Kasumi-1 (cell line): ENCODE measurements at places on chromosomes 11 and 22.

DNA sequence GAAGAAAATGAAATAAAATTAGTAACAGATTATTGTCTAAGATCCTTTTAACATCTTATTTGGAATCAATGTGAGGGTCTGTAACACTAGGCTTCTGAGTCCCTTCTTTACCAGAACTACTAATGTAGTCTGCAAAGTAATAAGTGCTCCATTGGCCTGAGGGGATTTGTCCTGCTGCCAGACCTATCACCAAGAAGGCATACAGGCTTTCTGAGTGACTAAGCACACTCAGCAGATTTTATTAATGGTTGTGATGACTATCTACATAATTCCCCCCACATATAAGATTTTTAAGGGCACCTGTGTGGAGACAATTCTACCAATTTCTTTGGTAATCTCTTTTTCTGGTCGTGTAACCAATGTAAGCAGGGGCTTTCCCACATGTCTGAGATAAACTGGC lies 365.0 kb upstream of the FAT3 start:
- DNase-seq: no peak

DNA sequence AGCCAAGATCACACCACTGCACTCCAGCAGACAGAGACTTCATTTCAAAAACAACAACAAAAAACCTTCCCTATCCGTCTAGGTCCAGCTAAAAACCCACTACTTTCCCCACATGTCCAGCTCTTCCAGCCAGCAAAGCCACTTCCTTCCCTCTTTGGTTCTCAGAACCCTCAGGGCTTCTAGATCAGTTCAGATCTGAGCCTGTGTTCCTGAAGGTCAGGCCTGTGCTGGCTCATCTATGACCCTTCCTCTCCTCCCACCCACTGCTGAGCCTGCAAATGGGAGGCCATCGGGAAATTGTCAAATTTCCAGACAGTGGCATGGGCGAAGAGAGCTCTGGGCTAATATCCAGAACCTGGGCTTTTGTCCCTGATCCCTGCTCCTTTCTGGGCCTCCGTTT lies 37.8 kb downstream of the SLCO2B1 start:
- DNase-seq: no peak

DNA sequence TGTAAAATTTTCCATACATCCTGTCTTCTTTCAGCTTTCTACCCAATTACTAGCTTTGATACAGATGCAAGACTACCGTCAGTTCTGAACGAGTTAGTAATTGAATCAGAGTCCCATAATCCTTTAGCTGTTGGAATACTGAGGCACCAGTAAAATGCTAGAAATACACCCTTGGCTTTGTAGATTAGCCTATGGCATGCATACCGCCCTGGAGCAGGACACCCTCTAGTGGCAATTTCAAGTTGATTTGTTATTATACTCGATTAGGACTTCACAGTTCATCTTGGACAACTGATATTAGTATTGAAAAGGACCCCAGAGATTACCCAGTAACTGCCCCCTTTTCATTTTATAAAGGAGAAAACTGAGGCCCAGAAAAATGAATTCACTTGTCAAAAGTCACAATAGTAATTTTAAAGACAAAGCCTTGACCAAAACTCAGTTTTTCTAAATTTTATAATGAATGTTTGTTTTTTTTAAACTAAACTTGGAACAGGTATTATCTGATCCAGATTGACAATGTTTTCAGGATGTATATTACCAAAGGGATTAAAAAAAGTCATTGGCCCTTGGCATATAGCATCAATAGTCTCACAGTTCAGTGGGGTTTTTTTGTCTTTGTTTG lies 72.6 kb downstream of the HIPK3 start:
- peak; percentile 80 for DNase-seq

- no peak for DNase-seq
Observed at GRCh38 chr22:28208036-28208435, 289.0 kb upstream of the PITPNB start.

DNA sequence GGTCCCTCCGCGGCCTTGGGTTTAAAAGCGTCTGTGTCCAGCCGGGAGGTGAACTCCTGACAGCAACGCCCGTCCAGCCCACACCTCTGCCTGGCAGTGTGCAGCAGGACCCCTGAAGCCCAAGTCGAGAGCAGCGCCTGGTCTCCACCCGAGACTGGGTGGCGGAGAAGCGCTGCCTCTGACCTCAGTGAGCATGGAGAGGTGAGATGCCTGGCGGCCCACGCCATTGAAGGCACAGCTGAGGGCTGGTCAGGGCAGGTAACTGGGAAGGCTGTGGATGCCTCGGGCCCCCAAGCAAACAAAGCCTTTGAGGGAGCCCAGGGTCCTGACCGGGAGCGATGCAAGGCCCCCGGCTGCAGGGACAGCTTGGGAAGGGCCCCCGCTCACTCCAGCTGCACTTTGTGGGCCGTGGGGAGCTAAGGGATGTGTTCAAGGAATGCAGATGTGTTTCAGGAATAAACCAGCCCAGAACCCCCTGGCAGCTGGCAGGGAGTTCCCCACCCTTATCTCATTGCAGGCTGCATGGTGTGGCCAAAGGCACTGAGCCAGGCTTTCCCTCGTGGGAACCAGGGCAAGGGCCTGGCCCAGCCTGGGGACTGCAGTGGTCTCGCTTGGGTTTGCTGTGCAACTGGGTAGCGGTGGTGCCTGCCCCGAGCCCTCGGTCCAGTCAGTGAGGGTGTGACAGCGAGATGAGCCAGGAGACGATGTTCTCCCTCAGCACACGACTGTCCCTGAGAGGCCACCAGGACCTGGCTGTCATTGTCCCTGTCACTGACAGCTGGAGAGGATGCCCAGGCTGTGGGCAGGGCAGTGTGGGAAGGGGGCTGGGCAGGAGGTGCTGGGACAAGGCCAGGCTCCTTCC lies 92.5 kb downstream of the WNT7B start:
- DNase-seq: no peak

GRCh38 chr11:80009081-80009480 lies 568.3 kb upstream of the TENM4 start:
- no peak for DNase-seq

DNA sequence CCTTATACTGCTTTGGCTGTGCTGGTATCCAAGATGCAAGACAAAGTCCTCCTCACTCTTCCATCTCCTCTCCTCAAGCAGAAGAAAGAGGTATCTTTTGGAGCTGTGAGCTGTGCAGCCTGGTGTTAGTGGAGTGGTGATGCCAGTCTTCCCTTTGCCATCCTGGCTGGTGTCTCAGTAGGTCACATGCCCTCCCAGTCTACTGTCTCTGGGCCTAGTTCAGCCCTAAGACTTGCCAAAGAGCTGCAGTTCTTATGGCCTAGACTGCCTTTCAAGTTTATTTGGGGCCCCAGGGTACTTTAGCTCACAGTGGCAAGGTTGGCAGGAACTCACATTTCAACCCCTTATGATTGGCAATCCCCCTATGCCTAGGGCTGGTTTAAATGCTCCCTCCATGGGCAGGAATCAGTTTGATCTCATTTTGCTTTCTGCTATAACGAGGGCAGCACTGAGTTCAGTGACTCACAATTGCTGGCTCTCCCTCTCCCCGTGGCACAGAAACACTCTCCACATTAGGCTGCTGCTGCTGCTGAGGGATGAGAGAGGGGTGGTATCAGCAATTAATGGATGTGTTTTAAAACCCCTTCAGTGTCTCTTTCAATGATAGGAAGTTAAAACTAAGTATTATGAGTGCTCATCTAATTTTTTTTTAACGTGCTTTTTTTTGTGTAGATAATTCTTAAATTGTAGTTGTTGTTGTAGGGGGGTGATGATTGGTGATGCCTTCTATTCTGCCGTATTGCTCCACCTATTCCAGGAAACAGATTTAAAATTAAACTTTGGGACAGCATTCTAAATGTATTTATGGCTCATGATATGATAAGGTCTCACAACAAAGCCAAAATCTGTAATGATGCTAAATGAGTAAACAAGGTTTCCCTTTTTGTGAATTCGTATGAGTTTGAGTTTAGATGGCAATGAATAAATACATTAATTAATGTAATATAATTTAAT lies 1295.0 kb downstream of the JRKL start:
- no peak for DNase-seq

DNA sequence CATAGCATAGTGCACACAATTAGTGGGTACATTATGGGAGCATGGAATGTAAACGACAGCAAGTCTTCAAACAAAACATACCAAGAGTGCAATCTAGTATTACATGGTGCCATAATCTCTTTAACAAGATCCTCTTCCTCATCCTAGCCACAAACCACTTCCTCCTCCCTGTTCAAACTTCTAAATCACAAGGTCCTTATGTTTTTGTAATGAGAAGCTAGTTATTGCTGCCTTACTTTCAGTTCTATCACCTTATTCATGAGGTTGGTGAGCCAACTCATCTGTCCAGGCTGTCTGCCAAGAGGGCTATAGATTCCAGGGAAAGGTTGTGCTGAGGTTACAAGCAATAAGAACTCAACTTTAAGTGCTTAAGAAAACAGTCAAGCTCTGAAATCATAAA lies 195.4 kb upstream of the ARHGAP20 start:
- DNase-seq: peak; percentile 97

DNA sequence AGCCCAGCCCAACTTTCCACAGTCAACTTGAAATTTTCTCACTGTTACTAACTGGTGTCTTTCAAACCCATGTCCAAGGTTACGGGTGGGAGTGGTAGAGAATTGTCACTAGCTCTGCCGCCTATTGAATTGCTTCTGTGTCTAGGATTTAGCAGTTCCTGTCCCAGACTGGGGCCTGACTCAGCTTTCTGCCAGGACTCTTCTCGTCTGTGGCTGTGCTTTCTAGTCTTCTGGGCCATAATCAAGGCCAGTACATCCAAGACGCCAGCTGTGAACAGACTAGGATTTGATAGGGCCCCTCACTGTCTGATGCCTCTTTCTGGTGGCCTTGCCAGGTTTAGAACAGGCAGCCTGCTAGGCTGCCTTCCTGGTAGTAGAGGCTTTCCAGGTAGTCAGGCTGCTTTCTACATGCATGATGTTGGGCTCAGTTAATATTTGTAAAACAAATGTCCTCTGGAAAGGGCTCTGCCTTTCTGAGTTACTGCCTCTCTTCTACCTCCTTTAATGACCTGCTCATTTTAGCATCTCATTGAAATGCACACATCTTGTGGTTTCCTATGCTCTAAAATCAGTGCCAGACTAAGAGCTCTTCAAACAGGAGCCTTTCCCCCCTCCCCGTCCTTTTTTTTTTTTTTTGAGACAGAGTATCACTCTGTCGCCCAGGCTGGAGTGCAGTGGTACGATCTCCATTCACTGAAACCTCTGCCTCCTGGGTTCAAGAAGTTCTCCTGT lies 13.1 kb upstream of the HIKESHI start:
- no peak for DNase-seq

DNA sequence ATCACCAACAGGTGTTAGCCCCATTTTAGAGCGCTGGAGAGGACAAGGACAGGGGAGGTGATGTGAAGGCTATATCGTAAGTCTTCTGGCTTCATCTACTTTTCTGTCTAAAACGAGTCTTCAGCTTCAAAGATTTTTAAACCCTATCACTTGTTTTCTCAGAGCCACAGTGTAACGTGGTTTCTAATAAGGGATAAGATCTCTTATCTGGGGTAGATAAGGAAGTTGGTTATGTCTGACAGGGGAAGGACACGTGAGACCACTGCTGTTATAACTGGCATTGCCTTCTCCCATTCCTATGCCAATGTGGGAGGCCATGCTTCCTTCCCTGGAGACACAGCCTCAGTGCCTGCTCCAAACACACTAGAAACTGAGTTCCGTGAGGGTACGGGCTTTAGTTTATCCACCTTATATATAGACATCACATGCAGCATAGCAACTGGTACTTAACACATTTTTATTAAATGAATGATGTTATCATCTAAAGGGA lies 39.3 kb downstream of the LARGE2 start:
- no peak for DNase-seq

DNA sequence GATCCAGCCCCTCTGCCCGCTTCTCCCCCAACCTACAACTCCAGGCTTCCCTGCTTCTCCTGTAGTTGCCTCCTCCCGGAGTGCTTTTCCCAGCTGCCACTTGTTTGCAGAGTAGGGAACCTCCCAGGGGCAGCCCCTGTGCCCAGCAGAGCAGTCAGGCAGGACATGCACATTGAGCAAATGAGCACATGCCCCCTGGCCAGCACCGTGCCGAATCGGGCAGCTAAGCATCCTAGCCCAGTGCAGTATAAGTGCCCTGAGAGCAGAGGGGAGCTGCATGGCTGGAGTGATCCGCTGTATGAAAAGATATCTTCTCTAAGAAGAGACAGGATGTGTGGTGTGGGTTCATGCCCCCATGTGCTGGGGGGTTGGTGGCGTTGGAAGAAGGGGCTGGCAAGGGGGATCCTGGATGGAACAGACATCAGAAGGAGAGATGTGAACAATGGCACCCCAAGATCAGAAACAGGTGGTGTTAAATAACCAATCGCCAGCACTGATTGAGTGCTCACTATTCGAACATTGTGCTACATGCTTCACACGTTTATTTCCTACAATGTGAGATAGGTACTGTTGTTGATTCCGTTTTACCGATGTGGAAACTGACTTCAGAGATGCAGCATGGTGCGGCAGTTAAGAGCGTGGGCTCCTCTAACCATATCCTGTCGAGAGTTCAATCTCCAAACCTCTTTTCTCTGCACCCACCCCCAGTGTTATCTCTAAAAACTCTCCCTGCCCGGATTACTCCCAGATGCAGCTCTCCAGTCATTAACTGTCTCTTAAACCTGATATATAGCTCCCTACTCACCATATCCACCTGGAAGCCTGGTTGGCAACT lies 1.2 kb downstream of the AIP start:
- DNase-seq: no peak

- peak; percentile 7 for DNase-seq
Observed at GRCh38 chr11:65779919-65780769, 632 bp downstream of the AP5B1 start.

GRCh38 chr22:35631597-35631996 lies 14.5 kb upstream of the MB start:
- DNase-seq: peak; percentile 23

DNA sequence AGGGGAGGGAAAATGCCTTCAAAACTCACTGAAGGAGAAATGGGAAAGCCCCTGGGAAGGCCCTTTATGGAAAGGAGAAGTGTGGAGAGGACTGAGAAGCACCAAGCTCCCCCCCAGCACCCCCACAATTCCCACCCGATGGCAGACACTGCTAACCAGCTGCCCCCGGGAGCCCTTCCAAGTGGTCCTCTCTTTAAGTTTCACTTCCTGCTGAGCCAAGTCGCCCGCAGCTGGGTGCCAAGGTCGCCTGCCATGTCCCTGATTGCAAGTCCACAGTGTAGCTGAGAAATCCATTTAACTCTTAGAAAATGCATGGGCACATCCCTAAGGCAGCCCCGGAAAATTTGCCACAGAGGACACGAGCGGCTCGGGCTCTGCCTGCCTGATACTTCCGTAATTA lies 68.2 kb downstream of the GALNT18 start:
- DNase-seq: no peak

DNA sequence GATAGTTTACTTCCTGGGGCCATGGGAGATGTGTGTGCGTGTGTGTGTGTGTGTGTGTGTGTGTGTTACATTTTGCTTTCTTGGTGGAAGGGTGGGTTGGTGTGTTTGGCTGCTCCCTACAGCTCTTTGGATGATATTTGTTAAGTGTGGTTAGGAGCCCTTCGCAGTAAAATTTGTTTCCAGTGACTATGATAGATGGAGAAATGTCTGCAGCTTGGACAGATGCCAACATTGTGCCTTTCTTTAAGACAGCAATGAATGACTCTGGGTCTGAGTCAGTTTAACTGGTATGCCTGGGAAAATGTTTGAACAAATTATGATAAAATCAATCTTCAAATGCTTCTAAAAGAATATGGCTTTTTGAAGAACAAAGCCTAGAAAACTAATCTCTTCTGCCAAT lies 102.7 kb upstream of the TRPC6 start:
- no peak for DNase-seq
